Foreskin keratinocyte (primary cell): ENCODE measurements at places on chromosomes 3 and 15. TPM values are rescaled to one million over a fixed set of nuclear protein-coding genes. Genes with fewer than 3 reads are reported as not detected.

Gene PTX3
- 0.32 TPM in 1 of 2 replicates, not detected in the other for total RNA-seq

Gene FEM1B
- 42.6 and 44.5 TPM in 2 replicates for total RNA-seq

Gene CPNE9
- not detected in 2 replicates for total RNA-seq

Gene ZNF774
- total RNA-seq: 1.9 and 2.2 TPM in 2 replicates

Gene ARHGAP31
- 4.1 and 6.9 TPM in 2 replicates for total RNA-seq
